ENCODE measurements at places on chromosomes 5 and 9.

DNA sequence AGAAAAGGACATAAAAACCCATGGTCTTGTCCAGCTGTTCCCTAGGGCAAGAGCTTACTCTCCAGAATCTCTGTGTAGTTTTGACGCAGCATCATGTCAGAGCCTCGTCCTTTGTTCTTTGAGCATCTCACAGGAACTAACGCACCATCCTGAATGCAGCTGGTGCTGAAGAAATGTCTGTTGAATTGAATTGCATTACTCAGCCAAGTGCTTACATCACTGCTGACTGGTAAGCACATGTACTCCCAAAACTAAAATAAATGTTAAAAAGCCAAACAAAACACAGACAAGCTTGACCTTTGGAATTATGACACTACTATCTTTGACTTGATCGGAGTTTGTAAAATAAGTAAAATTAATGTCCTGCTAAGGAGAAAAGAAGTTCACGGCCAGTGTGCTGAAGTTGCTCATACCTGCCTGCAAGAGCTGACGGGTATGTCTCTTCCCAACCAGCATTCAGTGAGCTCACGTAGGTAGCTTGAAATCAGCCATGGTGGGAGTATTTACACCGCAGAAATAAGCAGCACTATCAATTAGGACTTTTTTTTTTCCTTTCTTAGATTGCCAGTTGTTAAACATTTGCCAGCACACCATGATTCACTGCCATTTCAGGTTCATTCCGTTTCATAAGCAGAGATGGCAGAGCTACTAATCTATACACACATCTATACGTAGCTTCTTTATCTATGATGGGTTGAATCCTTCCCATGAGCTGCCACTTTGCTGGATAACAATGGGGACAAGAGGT lies 310.6 kb upstream of the MSX2 start:
- no peak for DNase-seq

DNA sequence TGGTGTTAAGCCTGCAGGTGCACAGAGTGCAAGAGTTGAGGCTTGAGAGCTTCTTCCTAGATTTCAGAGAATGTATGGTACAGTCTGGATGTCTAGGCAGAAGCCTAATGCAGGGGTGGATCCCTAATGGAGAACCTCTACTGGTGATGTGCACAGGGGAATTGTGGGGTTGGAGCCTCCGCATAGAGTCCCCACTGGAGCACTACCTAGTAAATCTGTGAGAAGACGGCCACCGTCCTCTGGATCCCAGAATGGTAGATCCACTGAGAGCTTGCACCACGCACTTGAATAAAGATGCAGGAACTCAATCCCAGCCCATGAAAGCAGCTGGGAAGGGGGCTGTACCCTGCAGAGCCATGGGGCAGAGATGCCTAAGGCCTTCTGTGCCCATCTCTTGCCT lies 699.4 kb upstream of the FAM174A start:
- no peak for DNase-seq

DNA sequence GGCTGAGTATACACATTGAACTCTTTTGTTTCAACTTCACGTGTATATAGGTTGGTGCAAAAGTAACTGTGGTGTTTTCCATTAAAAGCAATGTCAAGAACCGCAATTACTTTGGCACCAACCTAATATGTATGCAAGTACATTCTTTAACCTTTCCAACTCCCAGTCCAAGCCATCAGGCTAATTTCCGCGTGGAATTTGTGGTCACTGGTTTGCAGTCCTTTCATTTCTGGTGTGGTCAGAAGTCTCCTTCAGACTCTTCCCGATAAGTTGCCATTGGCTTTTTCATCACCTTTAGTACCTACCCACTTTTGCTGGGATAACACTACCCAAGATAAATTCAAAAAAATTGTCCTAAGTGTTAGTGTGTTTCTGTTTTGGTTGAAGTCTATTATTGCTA lies 84.0 kb downstream of the RGS3 start:
- no peak for DNase-seq

DNA sequence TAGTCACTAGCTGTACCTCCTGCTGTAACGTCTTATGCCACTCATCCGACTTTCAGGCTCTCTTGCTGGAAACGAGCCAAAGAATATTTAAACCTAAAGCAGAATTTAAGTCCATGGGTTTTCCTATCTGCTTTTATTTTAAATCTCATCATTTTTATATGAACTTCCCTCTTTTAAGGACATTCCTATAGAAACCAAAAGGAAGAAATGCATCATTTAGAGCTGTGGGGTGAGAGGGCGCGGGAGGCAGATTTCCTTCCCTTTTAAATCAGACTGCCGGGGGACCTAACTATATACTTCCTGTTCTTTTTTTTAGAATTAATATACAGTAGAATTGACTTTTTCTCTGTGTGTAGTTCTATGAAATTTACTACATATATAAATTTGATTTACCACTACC lies 468.8 kb downstream of the BNC2 start:
- no peak for DNase-seq

DNA sequence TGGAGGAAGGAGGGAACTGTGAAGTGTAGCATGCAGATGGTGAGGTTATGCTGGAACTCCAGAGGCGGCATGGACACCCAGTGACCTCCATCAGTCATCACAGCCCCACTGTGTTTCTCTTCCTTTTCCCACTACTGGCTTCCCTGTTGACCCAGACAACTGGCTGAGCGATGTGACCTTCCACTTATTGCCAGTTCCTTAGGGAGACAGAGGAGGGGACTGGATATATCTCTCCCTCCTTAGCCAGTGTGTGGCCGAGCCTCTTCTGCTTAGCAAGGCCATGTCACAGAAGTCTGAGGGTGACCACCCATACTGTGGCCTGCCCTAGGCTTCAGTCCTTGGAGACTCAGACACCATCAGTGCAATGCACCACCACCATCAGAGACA lies 3.0 kb upstream of the PHYKPL start:
- DNase-seq, result no peak

DNA sequence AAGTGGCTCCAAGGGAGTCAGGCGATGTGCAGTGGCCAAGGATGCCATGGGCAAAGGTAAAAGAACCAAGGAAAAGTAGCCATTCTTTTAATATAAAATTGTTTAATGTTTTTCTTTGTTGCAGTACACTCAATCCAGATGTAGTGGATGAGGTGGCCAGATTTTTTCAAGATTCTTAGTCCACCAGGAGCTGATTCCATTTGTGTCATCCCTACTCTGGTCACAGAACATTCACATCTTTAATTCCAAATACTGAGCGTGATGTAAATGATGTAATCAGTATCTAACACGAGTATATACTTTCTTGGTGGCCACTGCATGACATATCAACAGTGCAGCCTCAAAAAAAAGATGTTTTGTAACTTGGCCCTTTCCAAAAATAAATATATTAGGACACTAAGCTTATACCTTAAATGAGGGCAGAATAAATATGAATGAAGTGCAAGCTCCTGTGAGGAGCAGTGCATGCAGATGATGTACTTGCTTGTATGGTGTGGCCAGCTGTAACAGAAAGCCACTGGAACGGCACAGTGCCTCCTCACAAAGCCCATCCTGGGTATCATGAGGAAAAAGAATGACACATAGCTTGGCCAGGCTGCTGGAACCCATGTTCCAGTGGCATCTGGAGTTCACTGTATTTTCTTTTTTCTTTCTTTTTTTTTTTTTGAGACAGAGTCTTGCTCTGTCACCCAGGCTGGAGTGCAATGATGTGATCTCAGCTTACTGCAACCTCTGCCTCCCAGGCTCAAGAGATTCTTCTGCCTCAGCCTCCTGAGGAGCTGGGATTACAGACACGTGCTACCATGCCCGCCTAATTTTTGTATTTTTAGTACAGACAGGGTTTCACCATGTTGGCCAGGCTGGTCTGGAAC lies 6.5 kb upstream of the SPATA24 start:
- no peak for DNase-seq

GRCh38 chr9:21336457-21336856 lies 1.3 kb upstream of the KLHL9 start:
- no peak for DNase-seq

GRCh38 chr5:148070621-148071020 lies 6.8 kb downstream of the SPINK5 start:
- no peak for DNase-seq

DNA sequence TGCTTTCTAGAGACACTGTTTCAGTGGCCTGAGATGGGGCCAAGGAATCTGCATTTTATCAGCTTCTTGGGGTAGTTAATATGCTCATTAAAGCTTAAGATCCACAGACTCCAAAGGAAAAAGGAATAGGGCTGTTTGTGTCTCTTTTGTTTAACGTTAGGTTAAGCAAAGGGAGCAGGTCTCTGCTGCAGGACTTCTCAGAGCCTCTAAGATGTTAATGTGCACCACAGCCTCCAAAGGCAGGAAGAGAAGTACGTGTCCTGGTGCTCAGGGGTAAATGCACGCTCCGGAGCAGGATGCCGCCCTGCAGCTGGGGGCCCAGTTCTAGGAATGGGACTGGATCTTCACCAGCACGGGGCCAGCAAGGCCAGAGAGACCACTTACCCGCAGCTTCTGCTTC lies 19.6 kb downstream of the SPARC start:
- no peak for DNase-seq

GRCh38 chr5:146710348-146710747 lies 168.2 kb downstream of the PPP2R2B start:
- no peak for DNase-seq

DNA sequence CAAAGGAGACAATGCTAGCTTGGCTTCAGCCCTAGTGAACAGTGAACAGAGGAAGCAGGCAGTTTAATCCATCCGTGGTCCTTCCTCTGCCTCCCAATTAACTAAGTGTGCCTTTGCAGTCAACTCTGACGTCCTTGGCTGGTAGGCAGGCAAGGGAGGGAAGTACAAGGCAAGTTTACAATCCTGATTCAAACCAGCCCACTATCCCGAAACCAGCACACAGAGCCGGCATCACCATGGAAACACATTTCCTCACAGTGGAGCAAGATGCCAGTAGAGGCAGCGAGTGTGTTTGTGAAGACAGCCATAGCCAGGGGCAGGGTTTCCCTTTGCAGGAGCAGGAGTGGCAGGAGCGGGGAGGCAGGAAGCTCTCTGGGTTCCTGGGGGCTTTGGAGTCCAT lies 73.9 kb downstream of the GOLPH3 start:
- no peak for DNase-seq

- DNase-seq, result no peak
Observed at GRCh38 chr5:161847447-161847846, 473 bp upstream of the GABRA1 start.

GRCh38 chr5:150298701-150299451 lies 3.8 kb downstream of the ARSI start:
- DNase-seq, result no peak

DNA sequence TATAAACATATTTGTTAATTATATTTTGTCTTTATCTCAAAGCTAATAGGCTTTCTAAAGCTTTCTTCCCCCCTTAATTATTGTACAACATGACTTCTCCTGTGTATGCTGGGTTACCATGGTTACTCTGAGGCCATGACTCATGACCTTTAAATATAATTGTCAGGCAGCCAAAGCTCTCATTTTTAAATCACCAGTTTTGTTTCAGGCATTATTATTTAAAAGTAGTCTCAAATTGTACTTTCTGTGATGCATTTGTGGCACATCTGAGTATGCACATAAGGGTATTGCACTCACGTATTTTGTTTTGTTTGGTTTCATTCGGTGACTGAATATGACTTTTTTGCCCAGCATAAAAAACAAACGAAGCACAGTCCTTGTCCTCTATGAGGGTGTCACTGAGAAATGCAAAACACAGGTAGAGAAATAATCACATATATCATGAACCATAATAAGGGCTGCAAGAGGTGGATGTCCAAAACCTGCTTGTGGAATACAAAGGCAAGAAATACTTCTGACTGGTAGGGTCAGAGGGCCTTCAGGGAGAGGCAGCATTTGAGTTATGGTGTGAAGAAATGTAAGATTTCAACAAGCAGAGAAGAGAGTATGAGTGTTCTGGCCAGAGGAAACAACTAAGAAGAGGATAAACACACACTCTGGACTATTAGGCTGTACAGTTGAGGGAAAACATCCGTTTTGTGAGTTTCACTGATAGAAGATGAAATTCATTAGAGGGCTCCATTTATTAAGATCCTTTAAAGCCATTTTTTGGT lies 2.1 kb downstream of the CCDC192 start:
- DNase-seq, result no peak

DNA sequence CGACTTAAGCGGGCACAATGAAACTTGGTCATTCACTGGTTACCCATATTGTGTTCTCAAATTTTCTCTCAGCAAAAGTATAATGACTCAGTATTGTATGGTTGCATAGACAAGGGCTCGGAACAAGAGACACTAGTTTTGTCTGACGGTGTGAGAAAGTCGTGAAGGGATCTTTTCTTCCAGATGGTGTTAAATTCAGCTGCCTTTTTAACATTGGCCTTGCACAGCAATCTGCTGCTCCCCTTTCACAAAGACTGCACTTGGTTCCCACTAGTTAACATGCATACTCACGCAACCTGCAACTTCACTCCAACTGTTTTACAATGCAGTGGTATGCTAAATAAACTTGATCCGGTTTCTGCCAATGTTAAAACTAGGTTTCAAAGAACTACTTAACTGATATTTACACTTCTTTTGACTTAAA lies 219.2 kb downstream of the MEF2C start:
- no peak for DNase-seq

GRCh38 chr5:125411744-125412560 lies 665.5 kb upstream of the ZNF608 start:
- DNase-seq, result no peak

DNA sequence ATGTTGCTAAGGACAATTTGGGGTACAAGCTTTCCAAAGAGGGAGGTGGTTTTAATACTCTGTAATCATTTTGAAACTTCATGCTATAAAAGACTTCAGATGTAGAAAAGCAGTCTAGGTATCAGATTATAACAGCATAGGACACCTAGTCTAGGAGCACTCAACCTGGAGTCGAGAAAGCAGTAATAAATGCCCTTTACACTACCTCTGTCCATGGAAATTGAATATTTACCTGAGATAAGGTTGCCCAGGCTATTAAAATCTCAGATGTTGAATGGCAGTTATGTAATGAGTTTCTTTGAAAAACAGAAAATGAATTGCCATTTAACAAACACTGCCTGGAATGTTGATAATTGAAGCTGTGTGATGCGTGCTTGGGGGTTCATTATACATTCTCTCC lies 561.8 kb upstream of the DMAC1 start:
- DNase-seq, result no peak

DNA sequence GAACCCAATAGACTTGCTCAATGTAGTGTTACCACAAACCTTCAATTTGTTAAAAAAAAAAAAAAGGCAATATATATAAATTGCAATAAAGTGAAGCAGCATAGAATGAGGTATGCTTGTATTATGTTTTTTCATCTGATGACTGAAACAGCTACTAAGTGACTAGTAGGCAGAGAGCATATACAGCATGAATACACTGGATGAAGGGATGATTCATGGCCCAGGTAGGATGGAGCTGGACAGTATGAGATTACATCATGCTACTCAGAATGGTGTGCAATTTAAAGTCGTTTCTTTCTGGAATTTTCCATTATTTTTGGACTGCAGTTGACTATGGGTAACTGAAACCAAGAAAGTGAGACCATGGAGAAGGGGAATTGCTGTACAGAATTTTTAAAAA lies 161.2 kb downstream of the GNA14 start:
- no peak for DNase-seq

GRCh38 chr9:37995961-37996818 lies 72.8 kb downstream of the SHB start:
- no peak for DNase-seq

All from stimulated activated CD8-positive, alpha-beta memory T cell treated with anti-CD3 and anti-CD28 coated beads, Interleukin-4, amount 100 ng/mL, for 1 hour (primary cell).